Suppressor macrophage treated with lipopolysaccharide for 1 hour (primary cell): ENCODE measurements at places on chromosomes 12 and 14.

- DNase-seq, result peak; percentile 86
Measured at GRCh38 chr12:2284857-2285256, 232.1 kb downstream of the CACNA1C start.

GRCh38 chr14:89899917-89900663, 54.4 kb downstream of the EFCAB11 start:
- no peak for DNase-seq

DNA sequence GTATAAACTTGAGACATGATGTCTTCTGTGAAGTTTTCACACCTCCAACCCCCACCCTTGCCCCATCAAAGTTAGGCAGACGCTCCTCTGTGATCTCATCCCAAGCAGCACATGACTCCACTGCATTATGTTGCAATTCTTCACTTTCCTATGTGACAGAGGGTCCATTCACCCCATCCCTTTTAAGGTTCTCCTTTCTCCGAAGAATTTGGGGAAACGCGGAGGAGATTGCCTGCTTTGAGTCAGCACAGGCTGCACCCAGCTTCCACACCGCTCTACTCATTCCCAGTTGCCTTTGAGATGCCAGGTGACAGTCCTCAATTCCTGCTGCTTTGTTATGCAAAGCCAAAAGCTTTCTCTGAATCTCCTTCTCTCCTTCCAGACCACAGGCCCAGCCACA, 61.8 kb downstream of the PHLDA1 start:
- peak; percentile 91 for DNase-seq

- no peak for DNase-seq
Measured at GRCh38 chr12:66132408-66132807, 1.9 kb upstream of the LLPH start.

DNA sequence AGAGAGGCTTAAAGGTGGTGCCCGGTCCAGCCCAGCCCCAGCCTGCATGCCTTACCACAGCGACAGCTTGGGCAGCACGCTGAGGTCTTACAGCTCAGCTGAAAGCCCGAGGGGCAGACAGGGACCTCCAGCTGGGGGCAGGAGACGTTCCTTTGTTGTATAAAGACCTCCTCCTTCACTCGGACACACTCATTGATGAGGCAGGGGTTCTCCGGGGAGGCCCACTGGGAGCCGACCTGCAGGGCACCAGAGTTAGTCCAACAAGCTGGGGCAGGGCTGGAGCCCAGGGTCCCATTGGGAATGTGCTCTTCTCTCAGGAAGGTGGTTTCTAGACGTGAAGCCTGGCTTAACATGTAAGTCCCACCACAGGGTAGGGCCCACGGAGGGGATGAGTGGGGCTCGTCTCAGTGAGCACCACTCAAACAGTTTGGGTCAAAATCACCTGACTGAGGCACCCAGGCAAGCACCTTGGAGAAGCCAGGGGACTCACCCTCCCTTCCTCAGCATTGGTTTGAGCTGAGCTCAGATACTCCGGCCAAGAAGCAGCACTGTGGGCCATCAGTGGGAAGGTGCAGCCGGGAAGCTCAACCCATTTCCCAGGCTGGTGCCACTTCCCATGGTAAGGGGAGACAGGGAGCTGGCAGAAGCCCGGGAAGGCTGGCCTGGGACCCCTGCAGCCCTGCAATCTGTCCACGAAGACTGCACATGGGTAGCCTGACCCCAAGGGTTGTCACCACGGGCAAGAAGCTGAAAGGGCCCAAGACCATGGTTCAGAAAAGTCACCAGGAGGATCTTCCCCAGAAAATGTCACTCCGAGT, 24.3 kb upstream of the ANO2 start:
- no peak for DNase-seq
